Stimulated activated CD8-positive, alpha-beta memory T cell treated with anti-CD3 and anti-CD28 coated beads, Interleukin-15, amount 100 ng/mL, for 48 hours (primary cell): ENCODE measurements at places on chromosomes 2 and 18.

DNA sequence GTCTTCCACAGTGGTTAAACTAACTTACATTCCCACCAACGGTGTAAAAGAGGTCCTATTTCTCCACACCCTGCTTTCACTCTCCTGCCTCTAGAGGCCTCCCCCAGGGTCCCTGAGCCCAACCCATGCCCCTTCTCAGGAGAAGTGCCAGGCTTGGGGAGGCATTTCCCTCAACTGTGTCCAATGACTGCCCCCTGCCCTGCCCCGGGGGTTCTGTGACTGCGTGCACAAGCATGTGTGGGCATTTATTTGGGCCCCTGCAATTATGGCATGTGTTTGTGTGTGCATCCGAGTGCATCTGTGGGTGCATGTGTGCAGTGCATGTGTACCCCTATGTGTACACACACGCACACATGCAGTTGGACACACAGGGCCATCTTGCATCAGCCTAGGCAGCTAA, 57.3 kb downstream of the INHBB start:
- no peak for DNase-seq

GRCh38 chr2:45390441-45390840, 220.6 kb downstream of the SRBD1 start:
- no peak for DNase-seq

DNA sequence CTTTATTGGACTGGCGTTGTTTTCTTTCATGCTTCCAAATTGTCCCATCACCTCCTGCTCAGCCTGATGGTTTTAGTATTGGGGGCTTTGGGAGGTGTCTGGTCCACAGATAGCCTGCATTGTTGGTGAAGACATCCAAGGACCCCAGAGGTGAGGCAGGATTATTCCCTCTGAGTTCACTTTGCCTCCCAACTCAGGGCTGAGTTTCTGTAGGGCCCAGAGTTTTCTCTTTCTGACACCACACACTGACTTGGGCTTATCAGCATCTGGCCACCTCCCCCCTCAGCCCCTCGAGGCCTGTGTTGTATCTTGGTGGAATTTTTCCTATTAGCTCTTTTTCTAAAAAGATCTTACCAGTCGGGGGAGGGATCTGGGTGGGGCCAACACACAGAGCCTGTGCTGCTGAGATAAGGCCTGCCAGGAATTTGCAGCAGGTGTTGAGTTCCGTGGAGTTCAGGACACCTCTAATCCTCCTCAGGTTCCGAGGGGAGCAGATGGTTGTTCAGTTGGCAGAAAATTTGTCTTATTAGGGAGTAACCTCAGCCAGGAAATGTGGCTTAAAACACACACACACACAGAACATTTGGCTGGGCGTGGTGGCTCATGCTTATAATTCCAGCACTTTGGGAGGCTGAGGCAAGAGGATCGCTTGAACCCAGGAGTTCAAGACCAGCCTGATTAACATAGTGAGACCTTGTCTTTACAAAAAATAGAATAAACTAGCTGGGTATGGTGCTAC, 7.3 kb downstream of the EMILIN2 start:
- DNase-seq = no peak

DNA sequence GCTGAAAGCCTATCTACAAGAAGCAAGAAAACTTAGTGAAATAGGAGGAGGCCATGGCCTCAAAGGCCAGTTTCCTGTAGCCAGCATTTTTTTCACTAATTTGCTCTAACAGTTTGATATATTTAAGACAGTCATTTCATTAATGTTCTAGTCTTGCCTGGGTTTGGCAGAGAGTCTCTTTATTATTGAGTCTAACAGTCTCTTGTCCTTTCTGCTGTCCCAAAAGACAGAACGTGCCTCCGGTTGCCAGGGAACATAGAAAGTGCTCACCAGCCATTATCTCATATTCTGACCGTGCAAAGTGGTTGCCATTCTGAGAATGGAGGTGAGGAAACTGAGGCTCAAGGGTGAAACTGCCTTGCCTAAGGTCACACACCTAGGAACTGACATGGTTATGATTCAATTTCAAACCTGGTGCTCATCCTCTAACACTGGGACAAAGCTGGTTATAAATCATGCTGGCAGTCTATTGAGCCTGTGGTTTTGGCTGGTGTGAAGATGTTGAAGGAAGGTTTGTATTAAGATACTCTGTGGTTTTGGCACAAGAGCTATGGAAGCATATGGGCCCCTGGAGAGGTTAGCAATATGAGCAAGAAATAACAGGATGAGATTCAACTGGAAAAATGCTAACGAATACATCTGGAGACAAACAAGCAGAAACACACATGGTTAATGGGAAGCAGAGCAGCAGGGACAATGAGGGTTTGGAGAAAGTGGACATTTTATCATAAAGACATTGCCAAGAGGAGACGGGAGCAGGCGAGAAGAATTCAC, 903.3 kb upstream of the KLHL29 start:
- no peak for DNase-seq

GRCh38 chr2:31138037-31138962, at the start of gene GALNT14:
TSS of gene GALNT14 (minus strand) at chr2:31138440. CDS start at chr2:31138086, 354 bp downstream.
- peak; percentile 36 for DNase-seq

GRCh38 chr2:108893277-108893676, 95.7 kb downstream of the EDAR start:
- DNase-seq = no peak

DNA sequence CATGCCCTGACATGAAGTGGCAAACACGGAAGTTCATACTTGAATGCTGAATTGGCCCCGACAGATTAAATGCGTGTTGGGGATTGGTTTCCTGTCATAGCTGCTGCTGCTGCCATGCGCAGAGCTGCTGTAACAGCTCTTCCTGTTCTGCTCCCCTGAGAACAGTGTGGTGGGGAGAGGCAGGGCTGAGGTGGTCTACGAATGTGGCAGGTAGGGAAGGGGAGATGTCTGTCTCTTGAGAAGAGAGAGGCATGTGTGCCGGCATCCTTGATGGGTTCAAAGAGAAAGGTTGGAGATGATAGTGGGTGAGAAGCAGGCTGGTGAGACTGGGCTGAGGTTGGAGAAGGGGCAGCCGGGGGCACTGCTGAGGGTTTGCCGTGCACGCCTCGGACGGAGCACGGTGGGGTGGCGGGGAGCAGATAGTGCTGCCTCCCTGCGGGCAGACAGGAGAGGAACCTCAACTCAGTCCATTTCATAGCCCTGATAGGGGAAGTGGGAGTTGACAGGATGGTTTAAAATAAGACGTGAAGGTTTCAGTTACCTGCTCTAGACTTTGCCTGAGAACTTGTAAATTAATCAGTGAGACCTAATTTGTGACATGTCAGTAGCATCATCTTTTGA, 46.1 kb downstream of the TMEM185B start:
- peak; percentile 71 for DNase-seq

- no peak for DNase-seq
These were observed 138.9 kb downstream of the CCDC148 start for GRCh38 chr2:158317642-158318041.

DNA sequence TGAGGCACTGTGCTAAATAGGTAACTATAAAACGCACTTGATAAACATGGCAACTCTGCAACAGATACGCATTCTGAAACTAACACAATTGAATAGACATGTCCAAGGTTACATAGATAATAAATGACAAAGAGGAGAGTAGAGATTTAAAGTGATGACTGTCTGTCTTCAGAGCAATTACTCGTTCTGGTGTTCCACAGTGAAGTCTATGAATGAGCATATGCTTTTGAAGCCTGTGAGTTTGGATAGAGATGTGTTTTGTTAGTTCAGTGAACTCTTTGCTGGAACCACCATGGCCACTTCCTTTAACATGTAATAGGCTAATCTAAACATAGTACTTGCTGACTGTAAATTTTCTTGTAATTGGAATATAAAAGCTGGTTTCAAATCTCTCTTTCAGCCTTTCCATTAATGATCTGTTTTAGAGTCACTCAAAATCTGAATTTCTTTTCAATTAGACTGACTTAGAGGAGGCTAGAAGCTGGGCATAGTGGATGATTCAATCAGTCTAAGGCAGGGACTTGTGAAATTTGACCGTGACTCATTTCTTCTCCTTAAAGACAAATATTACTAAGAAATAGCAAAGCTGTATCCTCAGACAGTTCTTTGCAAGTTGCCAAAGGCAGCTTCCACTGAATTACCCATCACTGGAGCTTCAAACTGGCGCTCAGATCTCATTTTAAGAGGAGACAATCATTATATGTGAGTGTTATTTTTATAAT, 1130.1 kb upstream of the CELF4 start:
- DNase-seq = no peak

DNA sequence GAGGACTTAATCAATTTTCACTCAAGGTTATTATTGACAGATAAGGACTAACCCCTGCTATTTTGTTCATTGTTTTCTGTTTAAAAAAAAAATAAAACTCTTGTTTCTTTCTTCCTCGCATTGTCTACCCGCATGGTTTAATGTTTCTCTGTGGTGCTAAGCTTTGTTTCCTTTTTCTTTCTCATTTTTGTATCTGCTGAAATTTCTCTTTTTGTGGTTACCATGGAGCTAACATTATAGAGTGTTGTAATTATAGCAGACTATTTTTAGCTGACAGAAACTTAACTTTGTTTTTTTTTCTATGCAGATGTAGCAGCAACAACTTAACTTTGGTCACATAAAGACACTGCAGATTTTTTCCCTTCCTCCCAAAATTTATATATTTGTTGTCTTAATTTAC, 43.1 kb upstream of the CHN1 start:
- no peak for DNase-seq

DNA sequence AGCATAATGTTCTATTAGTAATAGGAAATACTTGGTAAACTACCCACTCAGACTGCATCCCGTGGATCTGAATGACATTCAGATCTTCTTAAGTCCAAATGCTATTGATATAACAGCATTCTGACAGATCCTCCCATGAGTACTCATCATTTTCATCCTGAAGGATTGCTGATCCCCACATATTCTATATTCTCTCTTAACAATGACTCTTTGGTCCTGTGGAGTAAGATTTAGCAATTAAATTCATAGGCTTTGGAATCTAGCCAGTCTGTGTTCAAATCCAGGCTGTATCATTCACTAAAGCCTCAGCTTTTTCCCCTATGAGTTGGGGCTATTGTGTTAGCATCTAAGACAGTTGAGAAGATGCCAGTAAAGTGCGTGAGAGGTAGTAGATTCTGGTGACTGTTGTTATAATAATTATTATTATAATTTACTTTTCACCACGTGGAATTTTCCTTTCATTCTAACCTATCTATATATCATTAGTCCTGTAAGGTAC, 591.3 kb upstream of the SYT4 start:
- DNase-seq = no peak

DNA sequence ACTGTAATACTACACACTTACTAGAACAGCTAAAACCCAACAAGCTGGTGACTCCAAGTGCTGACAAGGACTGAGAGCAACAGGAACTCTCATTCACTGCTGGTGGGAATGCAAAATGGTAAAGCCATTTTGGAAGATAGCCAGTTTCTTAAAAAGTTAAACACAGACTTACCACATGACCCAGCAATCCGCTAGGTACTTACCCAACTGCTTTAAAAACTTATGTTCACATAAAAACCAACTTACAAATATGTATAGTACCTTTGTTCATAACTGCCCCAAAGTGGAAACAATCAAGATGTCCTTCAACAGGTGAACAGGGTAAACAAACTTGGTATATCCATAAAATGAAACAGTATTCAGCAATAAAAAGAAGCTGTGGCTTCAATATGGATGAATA, 153.1 kb upstream of the ZFP36L2 start:
- DNase-seq = no peak

DNA sequence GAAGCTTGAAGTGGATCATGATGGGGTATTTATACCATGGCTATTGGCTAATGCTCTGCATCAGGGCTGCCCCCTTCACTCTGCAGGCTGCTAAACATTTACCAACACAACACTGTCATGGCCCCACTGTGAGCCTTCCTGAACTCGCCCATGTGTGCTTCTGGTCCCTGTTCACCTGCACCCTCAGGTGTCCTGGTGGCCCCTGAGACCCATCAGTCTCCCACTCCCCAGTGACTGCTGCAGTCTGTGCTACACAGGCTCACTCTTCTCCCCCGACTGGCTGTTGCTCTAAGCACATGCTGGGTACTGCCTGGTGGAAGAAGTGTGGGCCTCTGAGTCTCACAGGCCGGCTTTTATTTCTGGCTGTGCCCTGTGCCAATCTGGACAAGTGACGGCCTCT, 183.0 kb upstream of the HS6ST1 start:
- no peak for DNase-seq

GRCh38 chr2:60468382-60469085, 84.9 kb downstream of the BCL11A start:
- no peak for DNase-seq

DNA sequence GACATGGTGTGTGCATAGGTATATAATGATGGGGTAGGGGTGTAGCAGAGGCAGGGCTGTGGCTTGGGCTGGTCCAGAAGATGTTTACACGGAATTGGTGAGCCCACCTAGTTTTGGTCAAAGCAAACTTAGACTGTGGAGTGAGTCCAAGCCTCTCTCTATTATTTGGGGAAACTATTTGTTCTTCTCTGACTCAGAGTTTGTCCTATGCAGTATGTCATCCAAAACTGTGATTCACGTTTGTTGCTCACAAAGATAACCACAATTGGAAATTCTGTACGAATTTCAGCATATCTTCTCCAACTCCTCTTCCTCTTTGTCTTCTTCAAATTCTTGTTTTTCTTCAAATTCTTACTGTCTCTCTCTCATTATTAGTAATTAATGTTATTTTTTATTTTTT, 292.9 kb downstream of the XIRP2 start:
- no peak for DNase-seq

DNA sequence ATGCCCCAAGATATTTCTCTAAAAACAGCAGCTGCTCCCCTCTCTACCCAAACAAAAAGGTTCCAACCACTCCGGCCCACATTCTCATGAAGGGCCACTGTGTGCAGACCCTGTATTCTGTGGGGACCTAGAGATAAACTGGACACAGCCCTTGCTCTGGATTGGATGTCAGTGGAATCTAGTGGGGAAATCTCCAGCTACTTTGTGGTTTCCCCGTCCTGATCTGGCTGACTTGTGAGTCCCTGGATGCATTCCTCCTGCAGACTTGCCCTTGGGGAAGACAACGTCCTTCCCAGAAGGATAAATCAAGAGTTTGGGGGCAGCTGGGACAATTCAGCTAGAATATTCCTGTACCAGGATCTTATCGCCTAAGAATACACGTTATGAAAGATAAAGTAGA, 151.1 kb downstream of the FSHR start:
- DNase-seq = no peak

GRCh38 chr18:58105888-58106260, 61.8 kb downstream of the NEDD4L start:
- DNase-seq = no peak

DNA sequence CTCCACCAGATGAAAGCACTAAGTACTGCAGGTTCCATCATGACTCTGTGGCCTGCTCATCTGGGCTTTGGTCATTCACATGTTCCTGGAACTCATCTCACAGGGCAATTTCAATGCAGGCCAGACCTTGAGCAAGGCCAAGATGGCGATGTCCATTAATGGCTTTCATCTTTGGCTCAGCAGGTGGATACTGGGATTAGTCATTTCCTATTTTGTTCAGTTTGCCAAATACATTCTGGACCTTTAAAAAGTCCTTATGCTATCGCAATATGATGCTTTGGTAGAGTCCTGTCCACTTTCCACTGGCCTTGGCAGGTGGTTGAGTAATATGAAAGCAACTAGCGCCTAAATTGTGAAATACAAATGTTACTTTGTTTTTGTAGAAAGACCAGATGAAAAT, 170.1 kb upstream of the REV1 start:
- no peak for DNase-seq

GRCh38 chr2:218266316-218266979, 3.5 kb downstream of the AAMP start:
- no peak for DNase-seq
